ENCODE measurements at places on chromosomes 12 and 14.
A peak's percentile ranks its signal among the peaks of the same experiment; 100 is the strongest.

DNA sequence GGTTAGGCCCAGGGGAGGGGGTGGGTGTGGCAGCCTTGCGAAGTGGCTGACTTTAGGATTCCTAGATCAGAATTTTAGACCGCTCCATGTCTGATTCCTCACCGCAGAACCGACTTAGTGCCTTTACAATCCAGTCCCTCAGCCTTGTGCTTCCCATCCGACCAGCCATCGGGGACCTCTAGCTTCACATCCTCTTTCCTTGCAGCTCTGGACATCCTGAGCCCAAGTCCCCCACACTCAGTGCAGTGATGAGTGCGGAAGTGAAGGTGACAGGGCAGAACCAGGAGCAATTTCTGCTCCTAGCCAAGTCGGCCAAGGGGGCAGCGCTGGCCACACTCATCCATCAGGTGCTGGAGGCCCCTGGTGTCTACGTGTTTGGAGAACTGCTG lies 557 bp downstream of the COPS7A start:
- peak; percentile 11 for DNase-seq

DNA sequence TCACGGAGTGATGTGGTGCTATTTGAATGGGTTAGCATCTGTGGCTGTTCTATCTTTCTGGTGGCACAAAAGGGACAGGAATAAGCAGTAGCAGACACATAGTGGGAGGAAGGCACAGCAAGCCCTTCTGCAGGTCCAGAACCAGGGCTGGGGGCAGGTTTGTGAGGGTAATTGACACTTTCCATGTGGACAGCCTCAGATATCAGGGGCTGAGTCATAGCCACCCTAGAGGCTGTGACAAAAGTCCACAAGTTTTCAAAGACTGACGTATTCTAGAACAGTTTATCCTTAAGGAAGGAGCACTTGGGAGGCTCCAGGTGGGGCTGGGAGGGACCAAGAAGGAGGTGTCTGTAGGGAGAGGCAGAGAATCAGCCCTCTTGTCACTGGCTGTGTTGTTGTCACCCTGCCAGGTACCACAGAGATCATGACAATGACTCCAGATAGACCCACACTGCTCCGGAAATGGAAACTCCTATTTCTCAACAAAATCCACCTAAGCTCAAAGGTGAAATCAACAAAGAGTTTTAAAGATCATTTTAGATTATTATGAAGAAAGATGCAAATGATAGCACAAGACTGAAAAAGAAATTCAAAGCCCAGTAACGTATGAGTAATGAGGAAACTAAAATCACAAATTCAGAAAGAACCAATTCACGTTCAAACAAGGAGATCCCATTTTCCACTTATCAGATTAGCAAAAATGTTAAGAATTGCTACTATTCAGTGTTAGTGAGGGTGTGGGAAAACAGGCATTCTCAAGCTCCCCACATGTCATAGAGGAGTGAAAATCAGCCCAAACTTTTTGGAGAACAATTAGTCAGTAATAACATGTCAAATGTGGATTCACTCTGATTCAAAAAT lies 48.3 kb downstream of the NFKBIA start:
- DNase-seq: peak; percentile 32

GRCh38 chr14:20675669-20676068 lies 8.7 kb upstream of the RNASE4 start:
- DNase-seq: no peak

- no peak for DNase-seq
Measured at GRCh38 chr12:47362126-47362705, 282.5 kb upstream of the AMIGO2 start.

DNA sequence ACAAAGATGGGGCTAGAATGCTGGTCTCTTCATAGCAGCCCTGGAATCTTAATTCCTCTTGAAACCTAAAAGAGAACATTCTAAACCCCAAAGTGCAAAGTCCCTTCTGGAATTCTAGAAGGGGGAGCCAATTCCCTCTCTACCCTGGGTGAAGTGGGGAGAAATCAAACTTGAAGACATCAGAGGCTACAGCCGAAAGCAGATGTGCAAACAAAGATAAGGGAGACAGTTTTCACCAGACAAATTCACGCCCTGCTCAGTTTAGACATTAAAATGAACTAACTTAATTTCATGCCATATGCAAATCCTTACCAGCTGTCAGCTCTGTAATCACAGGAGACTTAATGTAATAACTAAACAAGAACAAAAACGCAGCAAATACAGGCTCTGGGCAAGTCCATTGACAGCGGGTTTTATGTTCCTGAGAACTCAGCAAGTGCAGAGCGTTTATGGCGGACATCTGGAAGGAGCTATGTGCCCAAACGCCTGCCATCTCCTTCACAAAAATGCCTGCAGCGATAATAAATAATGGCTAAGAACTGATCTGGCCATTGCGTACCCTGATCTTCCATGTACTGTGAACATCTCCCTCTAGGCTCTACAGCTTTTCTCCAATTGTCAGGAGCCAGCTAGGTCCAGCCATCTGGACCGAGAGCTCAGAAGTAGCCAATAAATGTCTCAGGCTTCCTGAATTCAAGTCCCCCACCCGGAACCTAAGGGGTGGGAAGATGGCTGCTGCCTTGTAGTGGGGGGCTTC lies 19.1 kb upstream of the FICD start:
- DNase-seq: no peak

Measured in brain microvascular endothelial cell (primary cell).